Sigmoid colon (tissue), 7 donors: ENCODE measurements at places on chromosomes 13 and 19. TPM values are rescaled to one million over a fixed set of nuclear protein-coding genes. Genes with fewer than 3 reads are reported as not detected.

GRCh38 chr19:47998800-47999199, 4.4 kb downstream of the ELSPBP1 start:
- no peak for DNase-seq

DNA sequence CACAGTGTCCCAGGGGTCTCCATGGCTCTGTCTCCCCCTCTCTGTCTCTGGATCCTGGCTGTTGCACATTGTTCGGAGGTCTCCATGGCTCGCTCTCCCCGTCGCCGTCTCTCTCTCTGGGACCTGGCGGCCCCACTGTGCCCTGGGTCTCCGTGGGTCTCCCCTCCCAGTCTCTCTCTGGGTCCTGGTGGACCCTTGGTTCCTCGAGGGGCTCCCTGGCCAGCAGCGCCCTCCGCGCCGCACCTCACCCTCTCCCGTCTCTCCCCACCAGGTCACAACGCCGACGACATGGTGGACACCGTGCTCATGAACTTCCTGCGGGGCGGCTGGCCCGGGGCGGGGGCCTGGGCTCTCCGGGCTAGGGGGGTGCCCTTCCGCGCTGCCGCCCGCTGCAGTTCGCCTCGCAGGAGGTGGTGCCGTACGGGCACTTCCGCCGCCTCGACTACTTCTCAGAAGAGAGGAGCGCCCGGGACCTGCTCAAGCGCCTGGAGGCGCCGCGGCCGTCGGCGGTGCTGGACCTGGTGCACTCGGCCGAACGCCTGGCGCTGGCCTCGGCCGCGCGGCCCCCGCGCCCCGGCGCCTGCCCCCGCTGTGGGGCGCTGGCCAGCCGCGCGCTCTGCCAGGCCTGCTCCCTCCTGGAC, 29.1 kb downstream of the SIGLEC5 start:
- no peak for DNase-seq

The MICOS13 gene
- total RNA-seq: 67.5 TPM

DNA sequence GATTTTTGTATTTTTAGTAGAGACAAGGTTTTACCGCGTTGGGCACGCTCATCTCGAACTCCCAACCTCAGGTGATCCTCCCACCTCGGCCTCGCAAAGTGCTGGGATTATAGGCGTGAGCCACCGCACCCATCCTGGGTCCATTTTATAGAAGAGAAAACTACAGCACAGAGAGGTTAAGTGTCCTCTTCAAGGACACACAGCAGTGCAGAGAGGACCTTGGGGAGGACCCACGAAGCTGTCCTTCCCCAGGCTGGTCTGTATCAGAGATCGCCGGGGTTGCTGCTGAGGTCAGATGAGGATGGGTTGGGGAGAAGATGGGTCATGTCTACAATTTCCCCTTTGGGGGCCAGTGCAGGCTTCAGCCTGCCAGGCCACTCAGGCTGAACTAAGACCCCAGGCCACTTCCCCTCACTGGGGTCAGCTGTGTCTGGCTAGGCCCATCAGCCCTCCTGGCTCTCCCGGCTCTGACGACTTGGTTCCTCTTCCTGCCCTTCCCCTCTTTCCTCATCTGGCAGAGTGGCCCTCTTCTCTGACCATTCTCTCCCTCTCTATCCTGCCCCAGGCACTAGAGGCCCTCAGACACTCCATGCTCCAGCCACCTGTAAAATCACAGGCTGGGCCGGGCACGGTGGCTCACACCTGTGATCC, 9.6 kb downstream of the MYO1F start:
- no peak for DNase-seq

DNA sequence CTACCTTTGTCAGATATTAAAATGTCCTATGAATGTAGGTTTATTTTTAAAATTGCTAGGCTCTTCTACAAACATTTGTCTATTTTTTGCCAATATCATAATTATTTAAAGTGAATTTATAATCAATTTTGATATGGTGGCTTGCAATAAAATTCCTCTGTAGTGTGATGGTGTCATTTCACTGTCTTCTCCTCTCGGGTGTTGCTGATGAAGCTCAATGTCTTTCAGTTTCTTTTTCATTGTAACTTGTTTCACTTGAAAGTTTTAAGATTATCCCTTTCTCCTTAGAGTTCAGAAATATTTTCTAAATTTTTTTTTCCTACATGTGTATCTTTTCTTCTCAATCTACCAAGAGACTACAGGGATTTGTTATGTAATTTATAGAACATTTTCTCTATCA, 267.1 kb upstream of the EDNRB start:
- no peak for DNase-seq

DNA sequence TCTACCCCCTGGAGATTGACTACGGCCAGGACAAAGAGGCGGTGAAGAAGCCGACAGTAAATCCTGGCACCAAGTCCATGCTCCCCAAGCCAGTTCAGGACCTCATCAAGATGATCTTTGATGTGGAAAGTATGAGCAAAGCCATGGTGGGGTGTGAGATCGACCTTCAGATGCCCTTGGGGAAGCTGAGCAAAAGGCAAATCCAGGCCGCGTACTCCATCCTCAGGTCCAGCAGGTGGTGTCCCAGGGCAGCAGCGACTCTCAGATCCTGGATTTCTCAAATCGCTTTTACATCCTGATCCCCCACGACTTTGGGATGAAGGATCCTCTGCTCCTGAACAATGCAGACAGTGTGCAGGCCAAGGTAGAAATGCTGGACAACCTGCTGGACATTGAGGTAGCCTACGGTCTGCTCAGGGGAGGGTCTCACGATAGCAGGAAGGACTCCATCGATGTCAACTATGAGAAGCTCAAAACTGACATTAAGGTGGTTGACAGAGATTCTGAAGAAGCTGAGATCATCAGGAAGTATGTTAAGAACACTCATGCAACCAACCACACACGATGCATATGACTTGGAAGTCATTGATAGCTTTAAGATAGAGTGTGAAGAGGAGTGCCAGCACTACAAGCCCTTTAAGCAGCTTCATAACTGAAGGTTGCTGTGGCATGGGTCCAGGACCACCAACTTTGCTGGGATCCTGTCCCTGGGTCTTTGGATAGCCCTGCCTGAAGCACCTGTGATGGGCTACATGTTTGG, 24.0 kb upstream of the ANKRD10 start:
- no peak for DNase-seq

The FREM2 gene
- total RNA-seq: 7.1 TPM

- DNase-seq: no peak
Observed at GRCh38 chr19:15862444-15862843, 35.4 kb downstream of the CYP4F2 start.

- DNase-seq: no peak
Observed at GRCh38 chr19:4367781-4368127, 24.4 kb downstream of the MPND start.

The LPAR6 gene
- 24.2 TPM for total RNA-seq

The CCDC169 gene
- 3.1 TPM for total RNA-seq

The SERP2 gene
- total RNA-seq: 7.7 TPM

GRCh38 chr13:110845520-110845919, 69.3 kb downstream of the ANKRD10 start:
- no peak for DNase-seq

The FXYD7 gene
- not detected for total RNA-seq

- DNase-seq: no peak
Observed at GRCh38 chr13:105778196-105778595, 757.3 kb downstream of the EFNB2 start.

The OR4F17 gene
- total RNA-seq: not detected

DNA sequence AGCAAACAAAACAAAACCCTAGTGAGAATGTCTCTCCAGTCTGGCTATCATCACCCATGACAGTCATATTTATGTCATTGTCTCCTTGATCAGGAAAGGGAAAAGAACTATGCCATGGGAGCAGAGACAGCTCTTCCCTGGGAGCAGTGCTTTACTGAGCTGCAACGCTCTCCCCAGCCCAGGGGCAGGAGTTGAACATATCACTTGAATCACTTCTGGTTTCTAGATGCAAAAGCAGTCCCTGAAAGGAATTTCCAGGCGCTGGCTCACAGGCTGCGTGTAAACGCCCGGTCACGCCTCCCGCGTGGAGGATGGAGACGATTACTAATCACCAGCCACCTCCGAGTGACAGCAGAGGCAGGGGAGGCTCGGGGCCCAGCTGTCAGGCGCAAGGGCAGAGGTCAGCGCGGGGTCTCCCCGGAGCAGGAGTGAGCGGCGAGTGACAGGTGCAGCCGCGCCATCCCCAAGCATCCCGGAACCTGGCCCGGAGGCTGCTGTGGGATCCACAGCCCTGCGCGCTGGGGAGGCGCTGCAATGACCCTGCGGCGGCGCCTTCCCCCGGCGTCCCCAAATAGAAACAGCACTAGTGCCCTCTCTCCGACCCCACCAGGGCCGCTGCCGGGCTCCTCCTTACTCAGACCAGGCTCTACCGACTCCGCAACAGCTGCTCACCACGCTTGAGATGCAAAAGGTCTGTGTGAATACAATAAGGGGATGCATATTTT, 23.5 kb upstream of the DCLK1 start:
- DNase-seq: no peak
